ENCODE measurements at places on chromosomes 2 and 18. TPM values are rescaled to one million over a fixed set of nuclear protein-coding genes. Genes with fewer than 3 reads are reported as not detected.

PID1 gene
- total RNA-seq, result 25.0 TPM

CAPN14 gene
- 2.8 TPM for total RNA-seq

LRATD1 gene
- total RNA-seq, result 17.2 TPM

RTP5 gene
- 1.3 TPM for total RNA-seq

TNFAIP6 gene
- 0.27 TPM for total RNA-seq

SIX3 gene
- total RNA-seq, result not detected

MPP4 gene
- 0.45 TPM for total RNA-seq

TUBA3E gene
- not detected for total RNA-seq

REG1B gene
- total RNA-seq, result not detected

ZNF385B gene
- total RNA-seq, result 10.5 TPM

GPR35 gene
- 2.4 TPM for total RNA-seq

CD28 gene
- 1.00 TPM for total RNA-seq

ASXL3 gene
- 98.8 TPM for total RNA-seq

- DNase-seq, result no peak
Measured at GRCh38 chr2:97722227-97722626, 8.9 kb downstream of the ZAP70 start.

DNA sequence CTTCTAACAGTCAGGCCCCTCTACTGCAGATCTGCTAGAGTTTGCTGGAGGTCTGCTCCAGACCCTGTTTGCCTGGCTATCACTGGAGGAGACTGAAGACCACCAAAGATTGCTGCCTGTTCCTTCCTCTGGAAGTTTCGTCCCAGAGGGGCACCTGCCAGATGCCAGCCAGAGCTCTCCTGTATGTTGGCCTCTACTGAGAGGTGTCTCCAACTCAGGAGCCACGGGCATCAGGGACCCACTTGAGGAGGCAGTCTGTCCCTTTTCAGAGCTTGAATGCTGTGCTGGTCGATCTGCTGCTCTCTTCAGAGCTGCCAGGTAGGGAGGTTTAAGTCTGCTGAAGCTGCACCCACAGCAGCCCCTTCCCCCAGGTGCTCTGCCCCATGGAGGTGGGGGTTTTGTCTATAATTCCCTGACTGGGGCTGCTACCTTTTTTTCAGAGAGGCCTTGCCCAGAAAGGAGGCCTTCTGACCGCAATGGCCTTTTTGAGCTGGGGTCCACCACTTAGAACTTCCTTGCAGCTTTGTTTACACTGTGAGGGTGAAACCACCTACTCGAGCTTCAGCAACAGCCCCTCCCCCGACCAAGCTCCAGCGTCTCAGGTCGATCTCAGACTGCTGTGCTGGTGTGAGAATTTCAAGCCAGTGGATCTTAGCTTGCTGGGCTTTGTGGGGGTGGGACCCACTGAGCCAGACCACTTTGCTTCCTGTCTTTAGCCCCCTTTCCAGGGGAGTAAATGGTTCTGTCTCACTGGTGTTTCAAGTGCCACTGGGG is 566.0 kb downstream of the NR4A2 start:
- no peak for DNase-seq

- no peak for DNase-seq
Measured at GRCh38 chr2:241901018-241901380, 31.5 kb downstream of the RTP5 start.

DNA sequence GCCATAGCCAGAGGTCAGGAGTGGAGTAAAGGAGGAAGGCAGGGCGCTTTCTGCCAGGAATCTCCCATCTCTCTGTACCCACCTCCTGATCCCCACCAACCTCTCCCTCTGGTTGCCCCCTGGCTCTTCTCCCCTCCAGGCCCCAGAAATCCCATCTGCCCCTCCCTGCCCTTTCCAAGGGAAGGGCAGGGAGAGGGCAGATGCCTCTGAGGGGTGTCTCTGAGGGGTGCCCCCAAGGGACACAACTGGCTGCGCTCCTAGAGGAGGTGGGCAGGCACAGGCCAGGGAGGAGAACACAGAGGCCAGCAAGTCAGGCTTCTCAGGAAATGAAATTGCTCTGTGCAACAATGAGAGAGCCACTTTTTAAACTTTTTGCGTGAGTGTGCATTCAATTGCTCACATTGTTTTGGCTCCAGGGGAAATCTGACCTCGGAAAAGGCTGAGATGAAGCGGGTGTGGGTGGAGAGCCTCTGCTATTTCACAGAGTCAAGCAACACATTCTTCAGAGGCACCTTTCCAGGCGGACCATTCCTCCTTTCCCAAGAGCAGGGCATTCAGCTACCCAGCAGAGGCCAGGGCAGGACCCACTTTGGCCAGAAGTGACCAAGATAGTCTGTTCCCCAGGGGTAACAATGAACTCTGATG is 125.5 kb downstream of the SMAD7 start:
- no peak for DNase-seq

- no peak for DNase-seq
Measured at GRCh38 chr18:42288129-42288528, 333.1 kb downstream of the PIK3C3 start.

GRCh38 chr18:13374468-13375301 is 156.1 kb downstream of the LDLRAD4 start:
- DNase-seq, result peak; percentile 96

DNA sequence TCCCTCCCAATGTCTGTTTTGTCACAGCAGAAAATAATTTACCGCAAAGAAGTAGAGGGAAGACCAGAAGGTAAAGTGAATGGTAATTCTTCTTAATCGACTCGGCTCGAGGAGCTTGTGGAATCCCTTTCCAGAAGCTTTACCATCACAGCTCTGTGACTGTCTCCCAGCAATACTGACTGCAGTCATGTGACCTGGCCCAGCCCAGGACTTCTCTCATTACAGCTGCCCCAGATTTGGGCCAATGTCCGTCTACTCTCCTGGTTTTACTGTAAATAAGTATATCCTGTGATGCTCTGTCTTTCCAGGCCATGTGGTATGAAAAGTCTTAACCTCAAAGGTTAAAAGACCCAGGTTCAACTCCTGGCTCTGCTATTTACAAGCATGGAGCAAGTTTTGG is 18.9 kb upstream of the ELOA2 start:
- DNase-seq, result no peak

GRCh38 chr18:23861805-23862470 is 152.6 kb upstream of the TTC39C start:
- DNase-seq, result no peak

DNA sequence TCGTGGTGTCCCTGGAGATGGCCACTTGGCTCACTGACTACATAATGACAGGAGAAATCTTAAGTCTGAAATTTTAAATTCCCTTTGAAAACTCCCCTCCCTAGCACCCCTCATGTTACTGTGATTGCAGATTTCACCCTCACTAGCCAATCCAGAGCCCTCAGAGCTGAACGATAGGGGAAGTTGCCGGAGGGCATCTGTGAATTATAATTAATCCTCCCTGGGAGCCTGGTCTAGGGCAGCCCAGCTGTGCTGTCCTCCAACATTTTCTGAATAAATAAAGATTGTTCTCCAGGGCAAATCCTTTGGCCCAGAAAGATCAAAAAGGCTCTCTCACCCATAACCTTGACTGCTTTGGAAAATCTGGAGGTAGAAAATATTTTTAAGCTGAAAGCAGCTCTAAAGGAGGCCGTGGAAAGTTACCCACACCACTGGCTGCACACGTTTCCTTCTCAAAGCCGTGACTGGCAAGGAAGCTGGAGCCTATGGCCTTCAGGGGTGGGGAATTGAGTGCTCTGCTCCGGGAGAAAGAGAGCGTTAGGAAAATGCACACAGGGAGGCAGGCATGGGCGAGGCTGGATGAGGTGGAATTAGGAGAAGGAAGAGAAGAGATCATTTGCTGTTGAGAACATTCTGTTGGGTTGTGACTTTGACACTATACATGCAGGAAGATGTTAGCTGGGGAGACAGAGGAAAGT is 68.9 kb upstream of the CNGA3 start:
- no peak for DNase-seq

DNA sequence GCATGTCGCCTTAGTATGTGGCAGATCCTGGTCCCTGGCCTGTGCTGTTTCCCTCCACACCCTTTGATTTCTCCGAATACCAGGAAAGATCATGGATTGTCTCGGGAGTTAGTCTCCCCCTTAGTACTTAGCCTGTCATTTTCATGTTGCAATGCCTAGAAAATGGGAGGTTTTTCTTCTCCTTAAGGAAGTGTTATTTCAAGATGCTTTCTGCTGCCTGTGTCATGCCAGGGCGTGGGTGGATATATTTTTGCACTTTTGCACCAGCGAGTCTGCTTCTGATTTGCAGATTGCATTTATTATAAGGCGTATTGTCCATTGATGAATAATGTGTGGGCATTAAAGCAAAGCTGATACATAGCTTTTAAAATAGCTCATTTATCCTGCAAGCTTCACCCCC is 223.5 kb downstream of the NEDD4L start:
- DNase-seq, result no peak

- no peak for DNase-seq
Measured at GRCh38 chr2:127651971-127652550, 6.1 kb downstream of the GPR17 start.

GRCh38 chr2:110960281-110960680 is 160.4 kb upstream of the BCL2L11 start:
- no peak for DNase-seq

DNA sequence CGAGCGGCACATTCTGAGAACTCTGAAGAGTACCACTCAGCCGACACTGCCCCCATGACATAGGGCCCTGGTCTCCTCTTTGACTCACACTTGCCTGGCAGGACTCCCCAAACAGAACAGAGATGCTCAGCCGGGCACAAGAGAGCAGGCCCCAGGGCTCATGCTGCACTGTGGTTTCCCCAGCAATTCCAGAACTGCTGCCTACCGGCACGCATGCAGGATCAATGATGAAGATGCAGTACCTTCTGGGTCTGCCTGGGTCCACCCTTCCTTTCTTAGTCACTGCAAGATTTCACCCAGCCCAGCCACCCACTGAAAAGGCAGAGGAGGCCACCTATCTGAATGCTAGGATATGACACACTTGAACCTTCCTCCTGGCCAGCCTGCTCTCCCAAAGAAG is 49.4 kb downstream of the BCL11A start:
- no peak for DNase-seq

GRCh38 chr2:127079358-127079920 is 27.5 kb downstream of the BIN1 start:
- no peak for DNase-seq

GRCh38 chr18:3051718-3052410 is 38.9 kb upstream of the LPIN2 start:
- no peak for DNase-seq

- no peak for DNase-seq
Measured at GRCh38 chr2:15956230-15956629, 15.9 kb downstream of the MYCN start.

GRCh38 chr2:20584399-20585358 is 66.2 kb downstream of the HS1BP3 start:
- no peak for DNase-seq

DNA sequence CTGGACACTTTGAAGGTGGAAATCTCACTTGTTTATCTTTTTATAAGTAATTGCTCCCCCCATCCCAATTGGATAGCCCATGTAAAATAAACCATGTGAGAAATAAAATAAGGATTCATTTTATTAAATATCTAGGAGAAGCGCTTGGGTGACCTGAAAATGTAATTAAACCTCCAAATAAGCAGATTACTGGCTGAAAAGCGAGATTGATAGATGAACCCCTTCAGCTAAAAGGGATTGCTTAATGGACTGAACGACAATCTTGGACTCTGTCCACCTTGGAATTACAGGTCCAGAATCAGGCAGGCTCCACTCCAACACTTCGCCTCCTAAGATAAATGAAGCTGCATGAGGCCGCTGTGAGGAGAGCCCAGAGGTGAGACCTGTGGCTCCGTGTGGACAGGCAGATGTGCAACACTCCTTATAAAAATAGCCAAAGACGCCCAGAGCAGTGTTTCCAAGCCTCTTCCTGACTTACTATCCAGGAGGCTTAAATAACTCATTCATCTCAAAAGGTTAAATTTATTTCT is 441.5 kb downstream of the MTX2 start:
- no peak for DNase-seq

GRCh38 chr2:131038258-131039100 is 54.8 kb downstream of the FAM168B start:
- DNase-seq, result no peak

- DNase-seq, result no peak
Measured at GRCh38 chr2:8592736-8593135, 89.1 kb upstream of the ID2 start.

DNA sequence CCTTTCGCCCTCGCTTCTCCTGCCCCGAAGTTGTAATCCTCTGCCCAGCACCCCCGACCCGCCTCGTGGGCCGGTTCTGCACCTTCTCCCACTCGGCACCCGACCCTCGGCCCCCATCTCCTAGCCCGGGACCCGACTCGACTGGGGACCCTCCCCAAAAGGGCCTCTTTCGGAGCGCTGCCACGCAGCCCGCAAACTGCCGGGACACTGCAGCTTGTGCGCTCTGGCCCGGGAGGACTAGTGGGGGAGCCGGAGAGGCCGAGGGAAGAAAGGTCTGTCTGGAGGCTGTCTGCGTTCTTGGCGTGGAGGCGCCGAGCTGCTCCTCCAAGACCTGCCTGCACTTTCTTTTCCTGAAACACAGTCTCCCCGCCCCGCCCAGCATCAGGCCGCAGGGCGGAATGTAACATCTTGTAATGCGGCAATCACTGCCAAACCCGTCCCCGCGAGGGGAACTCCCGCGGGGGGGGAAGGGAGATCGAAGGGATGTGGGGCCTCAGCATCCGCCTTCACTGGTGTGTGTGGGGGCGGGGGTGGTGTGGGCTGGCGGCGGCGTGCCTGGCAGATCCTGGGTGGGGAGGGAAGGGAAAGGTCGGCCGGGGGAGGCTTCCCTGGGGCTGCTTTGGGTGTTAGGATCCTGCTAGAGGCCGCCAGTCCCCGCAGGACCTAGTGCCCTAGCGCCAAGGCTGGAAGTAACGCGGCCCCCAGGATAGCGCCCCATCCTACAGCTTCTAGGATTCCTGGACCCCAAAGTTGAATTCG is 7.4 kb downstream of the DLX2 start:
- DNase-seq, result no peak

DNA sequence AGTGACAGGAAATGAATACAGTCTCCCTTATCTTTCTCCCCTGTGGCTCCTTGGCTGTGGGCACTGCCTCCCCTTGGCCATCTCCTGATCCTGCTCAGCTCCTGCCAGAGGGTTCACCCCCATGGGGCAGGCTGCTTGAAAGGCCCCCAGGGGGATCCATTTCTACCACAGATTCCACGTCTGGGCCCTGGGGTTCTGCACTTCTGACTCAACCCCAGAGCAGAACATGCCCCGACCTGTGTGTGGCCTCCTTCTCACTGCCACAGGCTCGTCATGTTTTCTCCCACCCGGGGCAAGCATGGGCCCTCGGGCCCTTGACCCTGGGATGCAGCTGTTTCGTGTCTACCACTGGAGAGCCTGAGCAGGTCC is 122.2 kb downstream of the ACKR3 start:
- DNase-seq, result no peak

GRCh38 chr2:39541011-39541930 is 104.2 kb upstream of the MAP4K3 start:
- DNase-seq, result no peak

- no peak for DNase-seq
Measured at GRCh38 chr18:59950215-59950944, 50.6 kb downstream of the PMAIP1 start.

GRCh38 chr18:42719221-42719620 is 396.3 kb downstream of the RIT2 start:
- DNase-seq, result peak; percentile 41
